ENCODE measurements at places on chromosomes 2 and 18.

DNA sequence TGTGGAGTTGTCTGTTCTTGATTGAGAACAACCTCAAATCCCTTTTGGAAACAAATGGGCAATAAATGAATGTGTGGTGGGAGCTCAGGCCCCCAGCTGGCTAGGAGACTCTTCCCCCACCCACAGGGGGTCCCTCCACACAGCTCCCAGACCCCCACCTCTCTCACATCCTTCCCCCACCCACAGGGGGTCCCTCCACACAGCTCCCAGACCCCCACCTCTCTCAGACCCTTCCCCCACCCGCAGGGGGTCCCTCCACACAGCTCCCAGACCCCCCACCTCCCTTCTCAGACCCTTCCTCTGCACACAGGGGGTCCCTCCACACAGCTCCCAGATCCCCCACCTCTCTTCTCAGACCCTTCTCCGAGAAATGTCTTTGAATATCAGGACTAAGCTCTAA is 79.0 kb upstream of the CTDP1 start:
- DNase-seq: no peak

DNA sequence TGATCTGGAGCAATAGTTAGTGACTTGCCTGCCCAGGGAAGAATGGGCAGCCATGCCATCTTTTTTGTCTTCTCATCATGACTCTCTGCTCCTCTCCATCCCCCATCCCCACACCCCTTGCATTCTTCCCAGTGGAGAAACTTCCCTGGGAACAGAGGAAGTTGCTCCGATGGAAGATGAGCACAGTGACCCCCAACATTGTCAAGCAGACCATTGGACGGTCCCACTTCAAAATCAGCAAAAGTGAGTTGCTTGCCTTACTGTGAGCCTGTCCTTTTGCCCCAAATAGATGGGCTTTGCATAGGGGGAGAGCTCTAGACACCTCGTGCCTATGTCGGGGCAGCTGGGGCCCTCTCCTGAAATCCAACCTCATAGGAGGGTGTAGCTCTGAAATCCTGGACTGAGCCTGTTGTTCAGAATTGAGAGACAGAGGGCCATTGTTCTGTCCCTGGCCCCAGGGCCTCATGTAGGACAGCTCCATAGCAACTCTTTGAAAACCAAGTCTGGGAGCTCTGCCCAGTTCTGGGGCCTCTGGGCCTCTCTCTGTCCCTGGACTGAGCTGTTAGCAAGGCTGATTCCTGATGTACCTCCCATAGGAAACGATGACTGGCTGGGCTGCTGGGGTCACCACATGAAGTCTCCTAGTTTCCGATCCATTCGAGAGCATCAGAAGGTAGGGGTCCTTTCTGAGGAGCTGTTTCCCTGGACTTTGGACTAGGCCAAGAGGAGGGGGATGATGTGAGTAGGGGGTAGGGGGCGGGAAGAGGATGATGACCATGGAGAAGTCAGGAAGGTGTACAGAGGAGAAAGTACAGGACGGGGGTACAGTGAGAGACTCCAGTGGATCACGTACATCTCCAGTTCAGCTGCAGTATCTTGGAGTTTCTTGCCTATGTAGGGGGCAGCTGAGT is 35.2 kb downstream of the TTLL4 start:
- peak; percentile 90 for DNase-seq

DNA sequence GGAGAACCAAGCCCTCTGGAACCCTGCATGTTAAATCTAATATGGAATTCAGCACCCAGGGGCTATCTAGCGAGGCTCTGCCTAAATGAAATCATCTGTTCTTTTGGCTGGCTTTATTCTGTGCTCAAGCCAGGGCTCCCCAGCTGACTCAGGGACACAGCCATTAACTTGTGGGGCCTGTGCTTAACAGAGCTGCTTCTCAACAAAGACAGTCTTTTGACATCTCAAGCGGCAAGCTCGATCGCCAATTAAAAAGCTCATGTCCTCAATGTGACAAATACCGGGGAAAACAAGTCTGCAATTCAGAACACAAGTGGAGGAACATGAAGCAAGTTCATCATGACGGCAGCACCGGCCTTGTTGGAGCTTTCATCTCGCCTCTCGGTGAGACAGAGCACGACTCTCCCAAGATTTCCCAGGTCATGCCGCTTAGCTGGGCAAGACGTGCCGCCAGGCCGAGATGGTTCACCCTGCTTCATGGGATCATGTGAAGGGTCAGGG is 64.9 kb downstream of the KLHL29 start:
- no peak for DNase-seq

- DNase-seq: no peak
Measured at GRCh38 chr2:53131416-53131815, 636.2 kb upstream of the CHAC2 start.

GRCh38 chr18:49628881-49629795 is 67.3 kb downstream of the LIPG start:
- peak; percentile 41 for DNase-seq

GRCh38 chr2:170813611-170814532 is 2.8 kb upstream of the GAD1 start:
- DNase-seq: no peak

DNA sequence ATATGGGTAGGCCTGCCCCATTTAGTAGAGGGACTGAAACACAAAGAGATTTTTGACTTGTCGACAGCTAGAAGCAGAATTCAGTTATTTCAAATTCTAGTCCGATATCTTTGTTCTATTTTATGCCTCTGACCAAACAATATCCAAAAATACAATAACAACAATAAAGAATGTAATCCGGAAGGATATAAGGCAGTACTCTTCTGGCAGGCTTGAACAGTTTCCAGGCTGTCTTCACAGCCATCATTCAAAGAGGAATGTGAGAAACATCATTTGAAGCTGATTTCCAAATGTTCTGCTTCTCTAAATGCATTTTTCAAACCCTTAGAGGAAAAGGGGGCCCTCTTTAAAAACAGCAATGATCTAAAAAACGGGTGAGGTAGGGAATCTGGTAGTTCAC is 36.7 kb upstream of the SPTBN1 start:
- DNase-seq: no peak

- DNase-seq: no peak
Measured at GRCh38 chr18:29156531-29156930, 979.6 kb upstream of the CDH2 start.

- DNase-seq: no peak
Measured at GRCh38 chr2:167572883-167573619, 674.3 kb downstream of the STK39 start.

DNA sequence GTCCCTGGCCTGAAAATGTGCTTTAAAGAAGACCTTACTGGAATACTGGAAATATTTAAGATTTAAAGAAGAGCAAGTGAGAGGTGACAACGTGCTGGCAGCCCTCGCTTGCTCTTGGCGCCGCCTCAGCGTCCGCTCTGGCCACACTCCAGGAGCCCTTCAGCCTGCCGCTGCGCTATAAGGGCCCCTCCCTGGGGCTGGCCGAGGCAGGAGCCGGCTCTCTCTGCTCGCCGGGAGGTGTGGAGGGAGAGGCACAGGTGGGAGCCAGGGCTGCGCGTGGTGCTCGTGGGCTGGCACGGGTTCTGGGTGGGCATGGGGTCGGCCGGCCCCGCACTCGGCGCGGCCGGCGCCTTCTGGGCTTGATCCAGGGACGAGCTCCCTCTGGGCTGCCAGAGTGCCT is 2.9 kb upstream of the COQ10B start:
- DNase-seq: no peak

DNA sequence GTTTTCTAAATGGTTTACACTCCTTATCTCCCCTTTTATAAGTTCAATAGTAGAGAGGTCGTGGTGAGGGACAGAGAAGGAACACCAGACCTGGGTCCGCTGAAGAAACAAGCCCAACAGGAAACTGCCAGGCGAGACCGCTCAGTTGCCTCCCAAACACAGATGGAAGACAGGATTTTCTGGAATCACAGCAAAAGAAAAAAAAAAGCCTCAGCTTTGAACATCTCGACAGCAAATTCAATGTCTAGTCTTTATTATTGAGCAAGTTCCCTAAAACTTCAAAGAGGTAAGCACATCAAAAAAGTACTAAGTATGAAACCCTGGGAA is 33.5 kb upstream of the GNAL start:
- no peak for DNase-seq

- no peak for DNase-seq
Measured at GRCh38 chr18:13370995-13371625, 152.6 kb downstream of the LDLRAD4 start.

DNA sequence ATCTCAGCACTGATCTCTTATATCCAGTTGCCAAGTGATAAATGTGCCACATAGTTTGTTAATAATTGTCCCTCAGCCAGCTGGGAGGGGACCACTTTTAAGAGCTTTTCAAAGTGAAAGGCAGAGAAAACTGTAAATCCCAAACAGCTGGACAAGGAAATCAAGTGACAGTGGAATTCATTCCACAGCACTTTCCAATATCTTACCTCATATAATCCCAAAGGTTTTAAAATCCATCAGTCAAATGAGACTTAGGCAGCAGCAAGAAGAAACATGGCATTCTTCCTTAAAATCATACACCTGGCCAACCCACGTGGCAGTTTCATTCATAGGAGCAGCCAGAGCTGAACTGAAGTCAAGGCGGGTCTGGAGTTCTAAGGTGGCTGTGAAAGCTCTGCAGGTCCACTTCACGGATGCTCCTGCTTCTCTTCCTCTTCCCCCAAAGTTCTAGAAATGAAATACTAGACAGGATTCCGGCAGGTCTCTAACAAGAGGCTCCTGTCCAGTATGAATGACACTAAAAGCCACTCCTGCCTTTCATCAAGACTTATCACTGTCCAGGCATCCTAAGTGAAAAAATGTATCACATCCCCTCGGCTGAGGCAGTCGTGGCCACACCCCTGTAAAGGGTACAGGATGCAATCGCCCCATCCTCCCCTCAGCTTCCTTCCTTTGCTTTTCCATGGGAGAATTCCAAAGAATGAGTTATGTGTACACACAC is 190.4 kb upstream of the STK17B start:
- no peak for DNase-seq

DNA sequence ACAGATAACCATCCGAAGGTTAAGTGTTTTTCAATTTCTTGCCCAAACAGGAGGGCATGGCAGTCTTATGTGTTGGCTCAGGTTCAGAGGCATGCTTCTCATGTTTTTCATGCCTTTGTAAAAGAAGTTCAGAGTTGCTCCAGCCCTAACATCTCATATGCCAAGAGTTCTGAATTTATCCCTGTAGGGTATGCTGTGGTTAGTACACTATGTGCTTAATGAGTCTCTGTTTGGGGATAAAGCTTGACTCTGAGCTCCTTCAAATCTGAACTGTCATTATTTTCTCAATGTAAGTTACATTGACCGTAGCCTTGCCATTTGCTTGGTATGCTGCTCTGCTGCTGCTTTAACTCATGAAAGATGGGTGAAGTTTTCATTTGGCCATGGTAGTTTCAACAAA is 67.9 kb upstream of the PNPT1 start:
- DNase-seq: no peak

GRCh38 chr18:22186484-22186971 is 17.1 kb downstream of the GATA6 start:
- DNase-seq: no peak

DNA sequence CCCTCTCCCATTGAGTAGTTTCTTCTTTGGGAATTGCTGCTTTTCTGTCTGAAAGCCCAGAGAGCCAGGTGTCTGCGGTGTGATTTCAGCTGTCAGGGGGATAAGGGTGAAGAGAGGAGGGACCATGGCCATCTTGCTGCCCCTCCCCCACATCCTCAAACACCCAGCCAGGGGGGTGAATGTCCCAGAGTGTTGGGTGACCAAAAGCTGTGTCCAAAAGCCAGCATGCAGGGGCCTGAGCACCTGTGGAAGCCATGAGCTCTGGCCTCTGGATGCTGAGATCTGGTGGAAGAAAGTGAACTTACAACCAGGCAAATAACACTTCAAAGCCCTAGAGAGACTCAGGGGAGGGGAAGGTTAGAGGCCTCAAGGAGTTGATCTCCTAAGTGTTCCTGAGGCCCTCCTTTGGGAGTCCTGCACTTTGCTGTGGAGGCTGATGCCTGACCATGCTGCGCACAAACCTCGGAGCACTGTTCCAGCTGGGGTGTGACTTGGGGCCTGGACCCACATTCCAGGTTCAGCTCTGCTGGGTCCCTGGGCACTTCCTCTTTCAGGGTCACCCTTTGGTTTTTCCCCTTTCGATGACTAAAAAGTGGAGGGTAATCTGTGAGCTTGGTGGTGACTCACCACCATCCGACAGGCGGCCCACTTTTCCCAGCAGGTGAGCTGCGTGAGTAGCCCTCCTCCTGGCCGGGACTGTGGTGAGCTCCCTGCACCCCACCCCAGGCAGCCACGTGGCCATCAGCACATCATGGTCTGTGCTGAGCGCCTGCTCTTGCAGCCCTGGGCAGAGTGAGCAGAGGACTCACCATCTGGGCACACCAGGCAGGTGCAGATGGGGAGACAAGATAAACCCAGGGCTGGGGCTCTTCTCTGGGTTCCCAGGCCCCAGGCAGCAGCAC is 66.8 kb upstream of the FOSL2 start:
- DNase-seq: no peak

- DNase-seq: no peak
Measured at GRCh38 chr18:36025025-36025424, 42.3 kb downstream of the RPRD1A start.

DNA sequence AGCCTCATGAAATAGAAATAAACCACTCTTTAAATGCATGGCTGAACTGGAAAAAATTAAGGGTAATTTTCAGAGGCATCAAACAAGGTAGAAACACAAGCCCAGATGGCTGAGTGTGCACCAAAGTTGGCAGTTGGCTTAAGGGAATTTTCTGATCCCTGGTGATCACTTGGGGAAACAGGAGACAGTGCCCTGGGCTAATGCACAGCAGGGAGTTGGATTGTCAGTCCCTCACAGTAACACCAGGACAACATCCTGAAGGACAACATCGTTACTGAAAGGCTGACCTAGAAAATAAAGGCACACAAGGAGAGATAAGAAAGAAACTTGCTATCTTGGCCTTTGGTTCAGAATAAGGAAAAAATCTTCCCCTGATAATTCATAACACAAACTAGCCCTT is 417.0 kb downstream of the SLC4A3 start:
- no peak for DNase-seq

DNA sequence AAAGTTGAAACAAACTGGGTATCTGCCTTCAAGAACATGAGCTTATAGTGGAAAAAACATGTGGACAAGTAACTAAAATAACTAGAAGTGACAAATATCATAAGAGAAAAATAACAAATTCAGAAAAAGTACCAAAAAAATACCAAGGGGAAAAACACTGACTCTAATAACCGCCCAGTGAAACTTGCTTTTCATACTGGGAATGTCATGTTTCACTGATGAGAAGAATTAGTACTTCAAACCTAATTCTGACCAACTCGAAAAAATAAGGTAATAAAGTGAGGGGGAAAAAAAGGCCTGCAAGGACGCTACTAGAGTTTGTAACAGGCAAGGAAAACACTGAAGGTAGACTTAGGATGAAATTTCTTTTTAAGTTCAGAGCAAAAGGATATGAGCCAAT is 83.6 kb downstream of the RTTN start:
- no peak for DNase-seq

- DNase-seq: no peak
Measured at GRCh38 chr2:160941290-160941846, 218.9 kb upstream of the TANK start.
